Skin of body (tissue), 3 donors: ENCODE measurements at places on chromosomes 5 and 9.

GRCh38 chr9:122374885-122375420 is 4.1 kb downstream of the PTGS1 start:
- DNase-seq: peak; percentile 43

DNA sequence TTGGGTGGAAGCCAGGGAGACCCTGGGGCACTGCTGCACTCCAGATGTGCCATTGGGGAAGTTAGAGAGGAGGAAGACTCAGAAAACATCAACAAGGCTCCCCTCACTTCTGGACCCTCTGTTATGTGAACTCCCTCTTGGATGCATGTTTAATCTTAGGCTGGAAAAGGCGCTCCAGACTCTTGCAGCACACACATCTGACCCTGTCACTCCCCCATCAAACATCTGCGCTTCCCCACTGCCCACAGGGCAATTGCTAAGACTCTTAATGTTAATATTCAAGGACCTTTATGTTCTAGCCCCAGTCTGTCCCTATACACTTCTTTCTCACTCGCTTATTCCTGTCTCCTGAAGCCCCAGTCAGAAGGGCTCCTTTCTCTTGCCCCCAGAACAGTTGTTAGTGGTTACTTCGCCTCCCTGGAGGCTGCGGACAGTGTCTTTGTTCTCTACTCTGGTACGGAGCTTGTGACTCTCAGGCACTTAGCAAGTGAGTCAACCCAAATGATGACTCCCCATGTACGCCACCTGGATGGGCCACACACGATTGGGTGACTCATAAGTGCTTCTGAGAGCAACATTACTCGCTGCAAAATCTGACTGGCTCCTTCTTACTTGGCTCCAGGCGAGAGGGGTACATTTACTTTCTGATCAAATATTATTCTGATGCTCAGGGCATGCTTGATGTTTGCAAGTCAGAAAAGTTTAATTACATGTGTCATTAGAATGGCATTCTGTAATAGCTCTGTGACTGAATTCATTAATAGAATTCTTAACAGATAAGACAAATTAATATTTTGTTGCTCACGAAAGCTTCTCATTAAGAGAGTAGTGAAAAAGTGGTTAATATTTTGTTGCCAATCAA is 193.6 kb downstream of the HSPA4 start:
- DNase-seq: peak; percentile 23

GRCh38 chr5:121226765-121227164 is 624.9 kb upstream of the FTMT start:
- no peak for DNase-seq

DNA sequence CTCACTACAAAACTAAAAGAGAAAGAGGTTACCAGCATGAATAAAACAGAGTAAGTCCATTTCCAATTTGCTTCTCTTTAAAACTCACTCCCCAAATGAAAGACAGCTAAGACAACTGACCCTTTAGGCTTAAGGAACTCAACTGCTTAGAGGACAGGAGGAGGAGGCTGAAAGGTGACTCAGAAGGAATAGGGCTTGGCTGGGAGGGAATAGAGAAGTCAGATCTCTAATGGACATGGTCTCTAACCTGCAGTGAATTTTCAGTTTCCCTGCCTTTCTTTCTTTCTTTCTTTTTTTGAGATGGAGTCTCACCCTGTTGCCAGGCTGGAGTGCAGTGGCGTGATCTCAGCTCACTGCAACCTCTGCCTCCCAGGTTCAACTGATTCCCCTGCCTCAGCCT is 261.8 kb upstream of the CLINT1 start:
- DNase-seq: no peak

DNA sequence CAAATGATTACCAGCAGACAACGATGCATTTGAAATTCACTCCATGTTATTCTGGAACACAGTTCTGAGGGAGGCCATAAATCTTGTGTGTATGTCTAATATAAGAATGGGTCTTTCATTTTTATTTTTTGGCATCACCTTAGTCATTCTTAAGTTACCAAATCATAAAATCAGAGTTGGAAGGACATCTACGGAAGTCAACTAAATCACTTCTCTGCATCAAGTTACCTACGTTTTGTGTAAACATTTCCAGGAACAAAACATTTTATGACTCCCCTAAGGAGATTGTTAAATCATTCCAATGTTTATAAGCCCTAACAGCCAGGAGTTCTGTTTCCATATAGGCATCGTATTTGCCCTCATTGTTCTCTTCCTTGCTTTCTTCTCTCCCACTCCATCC is 378.2 kb downstream of the FAM170A start:
- peak; percentile 57 for DNase-seq

DNA sequence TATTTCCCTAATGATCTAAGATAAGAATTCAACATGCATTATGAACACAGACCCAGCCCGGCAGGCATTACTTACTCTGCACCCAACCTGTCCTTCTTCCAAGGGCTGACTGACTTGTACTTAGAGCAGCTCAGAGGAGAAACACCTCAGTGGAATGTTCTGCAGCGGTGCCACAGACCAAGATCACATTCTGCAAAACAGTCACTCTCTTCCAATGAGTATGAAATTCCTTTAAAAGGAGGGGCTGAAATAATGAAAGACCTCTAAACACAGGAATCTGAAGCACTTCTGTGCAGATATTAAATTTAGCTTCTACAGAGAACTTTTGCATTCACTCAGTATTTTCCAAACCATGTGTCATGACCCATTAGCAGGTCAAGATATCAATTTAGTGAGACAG is 172.9 kb downstream of the ZDHHC21 start:
- no peak for DNase-seq

DNA sequence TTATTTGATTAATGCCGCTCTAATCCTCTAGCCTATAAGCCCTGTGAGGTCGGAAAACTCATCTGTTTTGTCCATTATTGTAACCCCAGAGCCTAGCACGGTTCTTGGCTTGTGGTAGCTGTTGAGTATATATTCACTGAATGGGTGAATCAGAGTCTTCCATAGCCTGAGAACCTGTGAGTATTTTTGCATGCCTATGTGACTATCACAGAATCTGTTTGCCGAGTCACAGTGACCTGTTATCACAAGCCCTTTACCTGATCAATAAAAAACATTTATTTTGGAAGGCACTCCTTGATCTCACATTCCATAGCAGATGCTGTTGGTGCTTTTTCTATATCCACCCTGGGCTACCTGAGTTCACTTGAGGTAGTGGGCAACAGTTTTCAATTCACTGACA is 125.0 kb upstream of the STC2 start:
- DNase-seq: no peak

DNA sequence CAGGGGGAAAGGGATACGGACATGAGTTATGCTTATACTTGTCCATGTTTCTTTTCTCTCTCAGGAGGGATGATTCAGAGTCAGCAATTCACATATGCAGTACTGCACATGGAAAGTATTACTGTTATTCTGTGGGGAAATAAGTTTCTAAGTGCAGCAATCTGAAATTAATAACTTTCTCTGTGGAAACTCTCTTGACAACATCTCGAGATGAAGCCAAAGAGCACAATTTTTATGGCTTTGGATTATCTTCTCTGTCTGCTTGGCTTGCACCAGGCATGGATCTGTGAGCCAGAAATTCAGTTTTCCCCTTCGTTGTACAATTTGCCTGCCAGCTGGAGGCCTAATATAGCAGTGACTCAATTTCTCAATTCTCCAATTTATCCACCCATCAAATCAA is 2.5 kb upstream of the NDFIP1 start:
- peak; percentile 98 for DNase-seq

DNA sequence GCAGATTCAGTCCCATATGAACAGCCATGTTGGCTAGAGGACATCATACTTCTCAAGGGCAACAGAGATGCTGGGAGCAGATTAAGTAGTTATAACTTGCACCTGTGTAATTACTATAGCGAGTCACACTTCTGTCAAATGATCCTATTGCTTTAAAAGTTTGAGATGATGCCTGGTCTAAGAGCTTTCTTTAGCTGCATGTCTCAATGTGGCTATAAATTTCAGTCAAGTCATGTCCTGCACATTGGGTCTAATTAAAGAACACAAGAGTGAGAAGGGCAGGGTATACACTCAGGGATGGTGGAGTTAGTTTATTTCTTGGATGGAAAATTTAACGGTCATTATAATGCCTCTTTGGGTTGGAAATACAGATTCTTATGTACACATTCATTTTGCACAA is 557.3 kb downstream of the RAB3C start:
- DNase-seq: no peak

GRCh38 chr5:22850981-22851380 is 2.2 kb downstream of the CDH12 start:
- no peak for DNase-seq

DNA sequence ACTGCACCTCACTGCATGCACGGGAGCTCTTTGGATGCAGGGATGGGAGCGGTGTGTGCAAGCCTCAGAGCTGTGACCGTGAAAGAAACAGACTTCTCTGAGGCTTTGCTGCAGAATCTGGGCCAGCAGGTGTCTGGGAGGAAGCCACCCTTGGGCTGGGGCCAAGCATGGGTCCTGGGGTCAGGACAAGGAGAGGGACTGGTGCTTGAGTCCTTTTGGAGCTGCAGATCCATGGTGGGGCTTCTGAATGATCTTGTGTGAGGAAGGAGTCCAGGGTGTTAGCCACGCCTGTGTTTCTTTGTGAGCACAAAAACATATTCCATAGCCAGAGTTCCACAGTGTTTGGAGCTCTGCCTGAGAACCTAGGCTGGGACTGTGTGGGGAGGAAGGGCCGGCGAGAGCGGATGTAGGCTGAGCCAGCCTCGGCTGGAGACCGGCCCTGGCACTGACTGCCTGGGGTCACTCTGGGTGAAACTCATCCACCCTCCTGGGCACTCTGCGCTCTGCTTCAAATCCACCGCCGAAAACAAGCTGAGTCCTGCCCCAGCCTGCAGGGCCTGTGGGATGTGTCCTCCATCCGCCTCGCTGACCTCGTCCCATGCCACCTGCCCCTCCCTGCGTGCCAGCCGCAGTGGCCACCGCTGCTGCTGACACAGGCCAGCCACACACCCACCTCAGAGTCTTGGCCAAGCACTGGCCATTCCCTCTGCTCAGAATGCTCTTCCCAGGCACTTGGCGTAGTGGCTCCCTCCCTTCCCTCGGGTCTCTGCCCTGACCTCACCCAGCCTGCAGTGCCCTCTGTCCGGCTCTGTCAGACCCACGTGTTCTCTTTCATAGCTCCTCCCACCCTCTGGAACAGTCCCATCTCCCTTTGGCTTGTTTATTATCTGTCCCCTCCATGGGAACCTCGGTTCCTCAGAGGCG is 26.7 kb downstream of the ERGIC1 start:
- DNase-seq: peak; percentile 37

DNA sequence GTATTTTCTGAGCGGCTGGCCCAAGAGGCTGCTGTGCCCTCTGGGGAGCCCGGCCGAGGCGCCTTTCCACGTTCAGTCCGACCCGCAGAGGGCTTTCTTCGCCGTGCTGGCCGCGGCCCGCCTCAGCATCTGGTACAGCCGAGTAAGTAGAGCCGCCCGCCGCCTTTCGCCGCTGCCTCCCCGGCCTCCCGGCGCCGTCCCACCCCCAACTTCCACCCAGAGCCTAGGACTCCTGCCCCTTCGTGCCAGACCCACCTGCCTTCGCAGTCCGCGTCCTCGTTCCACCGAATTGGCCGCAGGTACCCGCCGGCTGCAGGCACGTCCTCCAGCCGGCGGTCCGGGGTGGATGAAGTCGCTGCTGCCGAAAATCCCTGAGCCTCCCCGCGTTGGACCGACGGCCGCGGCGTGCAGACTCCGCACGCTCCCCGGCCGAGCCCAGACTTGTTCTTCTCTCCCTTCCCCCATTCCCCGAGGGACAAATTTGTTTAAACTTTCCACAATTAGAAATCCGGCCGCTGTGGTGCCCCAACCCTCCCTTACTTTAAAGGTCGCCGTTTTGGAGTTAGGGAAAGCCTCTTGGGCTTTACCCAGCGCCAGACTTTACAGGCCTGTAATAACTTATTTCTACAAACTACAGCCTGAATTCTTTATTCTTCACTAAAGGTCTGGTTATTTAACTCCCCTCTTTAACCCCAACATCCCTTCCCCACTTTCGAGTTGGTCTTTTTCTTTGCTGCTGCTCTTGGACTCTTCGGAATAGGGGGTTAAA is 589 bp downstream of the RIC1 start:
- peak; percentile 64 for DNase-seq

DNA sequence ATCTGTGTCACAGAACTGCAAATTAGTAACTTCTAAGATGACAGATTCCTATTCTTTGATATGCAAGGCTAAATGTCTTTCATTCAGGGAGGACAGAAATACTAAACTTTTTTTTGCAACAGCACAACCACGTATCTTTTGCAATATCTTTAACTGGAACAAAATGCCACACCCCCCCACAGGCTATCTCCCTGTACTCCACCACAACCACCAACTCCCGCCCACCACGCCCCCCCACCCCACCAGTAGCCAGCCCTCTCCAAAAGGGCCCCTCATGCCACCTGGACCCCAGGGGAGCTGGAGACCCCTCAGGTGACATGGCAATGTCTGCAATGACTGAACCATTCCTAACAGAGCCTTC is 131.8 kb downstream of the ROR2 start:
- no peak for DNase-seq

DNA sequence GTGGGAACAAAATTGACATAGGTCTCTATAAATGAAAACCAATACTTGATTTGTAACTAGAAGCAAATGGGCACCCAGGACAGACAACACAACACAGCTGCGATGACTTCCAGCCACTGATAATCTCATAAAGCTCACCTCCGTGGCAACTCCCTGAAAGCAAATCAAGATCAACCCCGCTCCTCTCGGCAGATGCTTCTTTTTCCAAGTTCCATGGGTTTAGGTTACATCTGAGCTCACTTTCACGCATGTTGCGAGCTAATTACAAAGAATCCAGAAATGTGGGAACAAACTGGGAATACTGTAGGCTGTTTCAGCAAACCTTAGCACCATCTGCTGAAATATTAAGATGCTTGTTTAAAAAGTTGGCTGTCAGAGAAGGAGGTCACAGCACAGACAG is 153.9 kb downstream of the ELAVL2 start:
- no peak for DNase-seq

- peak; percentile 80 for DNase-seq
Measured at GRCh38 chr9:110126986-110127864, 80.7 kb downstream of the C9orf152 start.
